ENCODE measurements at places on chromosomes 7 and 10. TPM values are rescaled to one million over a fixed set of nuclear protein-coding genes. Genes with fewer than 3 reads are reported as not detected.

Gene COL17A1
- 0.37 TPM for polyA plus RNA-seq

Gene GIMAP8
- polyA plus RNA-seq, result 11.7 TPM

Gene DENND2A
- polyA plus RNA-seq, result 4.6 TPM

GRCh38 chr10:84201244-84201606, 6.9 kb downstream of the CDHR1 start:
- no peak for DNase-seq

Gene NXPH1
- polyA plus RNA-seq, result not detected

DNA sequence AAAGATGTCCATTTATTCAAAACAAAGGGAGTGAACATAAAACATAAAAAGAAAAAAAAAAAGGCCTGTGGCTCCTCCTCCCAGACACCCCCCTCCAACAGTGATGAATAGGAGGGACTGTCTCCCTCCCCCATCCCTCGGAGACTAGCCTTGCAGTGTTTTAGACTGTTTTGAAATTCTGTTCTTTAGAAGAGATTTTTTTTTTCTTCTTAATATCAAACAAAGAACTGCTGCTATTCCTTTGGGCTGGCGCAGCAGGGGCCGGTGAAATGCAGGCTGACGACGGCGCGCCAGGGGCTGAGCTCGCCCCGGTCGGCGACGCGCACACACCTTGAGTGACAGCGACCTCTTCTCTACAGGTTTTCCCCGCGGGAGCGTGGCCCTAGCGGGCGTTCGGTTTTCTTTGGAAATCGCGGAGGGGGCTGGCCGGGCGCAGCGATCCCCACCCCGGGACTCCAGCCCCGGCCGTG, at the start of gene LANCL2:
Gene LANCL2 (plus strand): TSS at position 133 of the 470 bp plus-strand sequence. CDS start 689 bp downstream, outside the sequence.
- DNase-seq, result no peak

GRCh38 chr10:32373031-32373430, 26.1 kb upstream of the EPC1 start:
- no peak for DNase-seq

DNA sequence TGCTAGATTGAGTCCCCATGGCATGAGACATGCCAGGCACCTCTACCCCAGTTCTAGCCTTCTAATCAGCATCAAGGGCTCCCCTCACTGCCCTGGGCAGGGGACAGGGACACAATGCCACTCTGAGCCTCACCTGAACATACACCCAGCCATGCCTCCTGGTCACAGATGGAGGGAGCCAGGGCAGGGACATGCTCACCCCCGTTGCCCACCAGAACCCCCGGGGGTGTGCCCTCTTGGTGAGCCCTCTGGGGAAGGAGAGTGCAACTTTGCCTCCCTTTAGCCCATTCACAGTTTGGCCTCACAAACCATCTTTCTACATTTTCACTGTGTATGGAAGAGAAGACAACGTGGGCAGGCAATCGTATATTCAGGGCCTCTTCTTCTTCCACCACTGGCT, 167.2 kb downstream of the LCOR start:
- no peak for DNase-seq

GRCh38 chr7:44292420-44292817, 33.0 kb downstream of the CAMK2B start:
- DNase-seq, result no peak

GRCh38 chr10:1483246-1483645, 254.1 kb downstream of the ADARB2 start:
- no peak for DNase-seq

GRCh38 chr7:72925546-72926120, 738 bp downstream of the POM121 start:
- DNase-seq, result no peak

Data from heart left ventricle (tissue), 16 donors.